SJSA1 (cell line): ENCODE measurements at places on chromosomes 7 and 10. TPM values are rescaled to one million over a fixed set of nuclear protein-coding genes. Genes with fewer than 3 reads are reported as not detected.

DNA sequence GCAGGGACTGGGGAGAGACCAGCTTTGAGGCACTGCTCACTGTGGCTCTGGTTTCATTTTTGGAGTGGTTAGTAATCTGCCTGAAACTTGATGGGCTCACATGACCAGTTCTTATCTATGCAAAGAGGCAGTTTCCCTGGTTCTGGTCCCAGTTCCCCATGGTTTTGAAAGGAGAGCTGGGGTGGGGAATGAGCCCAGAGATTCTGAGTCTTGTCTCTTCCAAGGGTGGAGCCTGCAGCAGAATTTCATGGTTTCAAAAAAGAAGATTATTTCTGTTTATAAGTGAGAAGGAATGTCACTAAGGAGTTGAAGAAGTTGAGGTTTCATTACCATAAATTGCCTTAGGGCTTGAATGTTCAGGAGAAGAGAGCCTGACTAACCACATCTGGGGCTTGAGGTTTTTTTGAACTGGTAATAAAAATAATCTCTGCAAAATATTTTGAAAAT, 190.2 kb upstream of the HABP2 start:
- H3K27me3 ChIP-seq, result no peaks in the 10 kb centered on the region
- H3K4me3 ChIP-seq, result no peak overlapping the region
- peak; percentile 16 for DNase-seq
- H3K36me3 ChIP-seq, result no peaks in the 10 kb centered on the region

DNA sequence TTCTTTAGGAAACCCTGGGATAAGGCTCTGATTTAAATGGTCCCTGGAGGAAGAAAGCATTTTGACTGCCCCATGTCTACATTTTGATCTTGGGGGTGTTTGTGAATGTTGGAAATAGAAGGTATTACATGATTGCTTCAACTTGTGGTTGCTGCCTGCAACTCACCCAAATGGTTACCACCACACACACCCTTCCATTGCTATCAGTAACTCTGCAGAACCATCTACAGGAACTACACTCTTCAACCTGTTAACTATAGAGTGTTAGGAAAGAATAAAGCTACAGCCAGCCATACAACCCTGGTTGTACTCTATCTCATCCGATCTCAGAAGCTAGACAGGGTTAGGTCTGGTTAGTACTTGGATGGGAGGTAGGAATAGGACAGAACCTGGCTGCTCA, 71.2 kb downstream of the APBB1IP start:
- no peaks in the 10 kb centered on the region for H3K27me3 ChIP-seq
- DNase-seq, result no peak
- no peak overlapping the region for H3K4me3 ChIP-seq

- H3K4me1 ChIP-seq, result no peaks in the 10 kb centered on the region
- no peaks in the 10 kb centered on the region for H3K27me3 ChIP-seq
- H3K36me3 ChIP-seq, result no peaks in the 10 kb centered on the region
- no peak overlapping the region for H3K27ac ChIP-seq
- DNase-seq, result no peak
- no peak overlapping the region for H3K4me3 ChIP-seq
Observed at GRCh38 chr7:71982851-71983250, 429.3 kb downstream of the CALN1 start.

GRCh38 chr7:29009947-29010346, 51.8 kb upstream of the TRIL start:
- H3K27me3 ChIP-seq, result no peaks in the 10 kb centered on the region
- H3K4me3 ChIP-seq, result no peak overlapping the region
- no peak overlapping the region for H3K27ac ChIP-seq
- no peaks in the 10 kb centered on the region for H3K36me3 ChIP-seq
- DNase-seq, result peak; percentile 5

DNA sequence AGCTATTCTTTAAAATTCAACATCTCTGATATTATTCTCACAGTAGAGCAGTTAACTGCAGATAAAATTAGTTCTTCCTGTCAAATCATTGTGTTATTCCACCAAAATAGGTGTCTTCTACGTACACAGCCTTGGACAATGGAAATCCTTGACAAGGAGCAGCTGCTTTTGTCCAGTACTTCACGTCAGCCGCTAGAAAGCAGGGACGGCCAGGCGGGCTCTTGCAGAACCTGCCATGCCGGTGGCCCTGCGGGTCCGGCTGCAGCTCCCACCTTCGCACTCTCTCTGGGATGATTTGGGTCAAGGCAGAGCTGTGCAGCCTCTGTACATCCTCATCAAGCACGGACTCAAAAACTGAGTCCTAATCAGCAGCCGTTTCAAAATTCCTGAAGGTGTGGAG, 2.2 kb upstream of the FOXI2 start:
- no peak overlapping the region for H3K4me3 ChIP-seq
- H3K36me3 ChIP-seq, result no peaks in the 10 kb centered on the region
- H3K27me3 ChIP-seq, result peaks cover 39% of the 10 kb centered on the region

DNA sequence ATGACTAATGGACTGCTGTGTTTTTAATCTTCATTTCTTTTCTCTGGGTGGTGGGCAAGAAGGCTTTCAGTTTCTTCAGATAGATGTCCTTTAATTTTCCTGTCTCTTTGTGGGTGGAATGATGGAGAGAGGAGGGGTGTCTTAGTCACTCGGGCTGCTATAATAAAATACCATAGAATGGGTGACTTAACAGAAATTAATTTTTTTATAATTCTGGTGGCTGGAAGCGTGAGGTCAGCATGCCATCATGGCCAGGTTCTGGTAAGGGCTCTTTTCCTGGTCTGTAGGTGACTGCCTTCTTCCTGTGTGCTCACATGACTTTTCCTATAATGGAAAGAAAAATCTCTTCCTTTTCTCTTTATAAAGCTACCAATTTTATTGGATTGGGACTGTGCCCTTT, 6.3 kb downstream of the RSBN1L start:
- H3K27me3 ChIP-seq, result no peaks in the 10 kb centered on the region
- no peak overlapping the region for H3K27ac ChIP-seq
- H3K36me3 ChIP-seq, result 0 out of 2 replicates have a peak, but pooled peaks cover 9% of the 10 kb centered on the region
- no peak overlapping the region for H3K4me3 ChIP-seq

DNA sequence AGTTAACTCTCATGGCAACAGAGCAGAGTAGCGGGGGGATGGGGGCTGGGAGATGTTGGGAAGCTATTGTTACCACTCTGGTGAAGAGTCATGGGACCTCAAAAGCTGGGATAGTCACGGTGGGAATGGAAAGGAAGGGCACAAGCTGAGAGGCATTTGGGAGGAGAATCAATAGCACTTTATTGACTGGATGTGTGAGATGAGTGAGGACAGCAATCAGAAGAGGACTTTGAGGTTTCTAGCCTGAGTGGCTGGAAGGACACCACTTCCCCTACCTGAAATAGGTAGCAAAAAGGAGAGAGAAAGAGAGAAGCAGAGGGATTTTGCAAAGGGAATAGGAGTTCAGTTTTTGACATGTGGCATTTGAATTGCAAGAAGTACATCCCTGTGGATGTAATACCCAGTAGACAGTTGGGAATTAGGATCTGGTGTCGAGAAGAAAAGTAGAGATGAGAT, 27.2 kb downstream of the SCD start:
- H3K4me3 ChIP-seq, result peak overlapping the region; percentile 44
- no peaks in the 10 kb centered on the region for H3K36me3 ChIP-seq
- no peak for DNase-seq
- no peaks in the 10 kb centered on the region; the same call in 1 of the 2 replicates for H3K27me3 ChIP-seq
- peak overlapping the region; percentile 94 for H3K27ac ChIP-seq

- H3K27ac ChIP-seq, result no peak overlapping the region
- no peak for DNase-seq
- H3K4me3 ChIP-seq, result no peak overlapping the region
- peaks cover 14% of the 10 kb centered on the region for H3K36me3 ChIP-seq
- H3K4me1 ChIP-seq, result peaks cover 6% of the 10 kb centered on the region; the same call in 1 of the 2 replicates
Observed at GRCh38 chr7:6487184-6487545, 39.4 kb upstream of the DAGLB start.

DNA sequence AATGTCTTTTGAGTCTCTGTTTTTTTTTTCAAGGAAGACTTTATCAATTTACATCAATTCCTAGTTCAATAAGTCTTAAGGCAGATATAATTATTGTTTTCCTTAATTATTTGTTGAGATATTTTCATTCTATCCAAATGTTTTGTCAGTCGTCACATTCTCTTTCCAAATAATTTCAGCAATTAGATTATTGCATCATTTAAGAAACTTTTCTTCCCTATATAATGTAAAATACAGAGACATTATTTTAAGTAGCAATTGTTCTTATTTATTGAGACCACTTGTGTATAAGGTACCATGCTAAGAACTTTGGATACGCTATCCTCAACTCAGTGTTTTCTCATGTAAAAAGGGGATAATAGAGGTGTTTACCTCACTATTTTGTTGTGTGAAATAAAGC, 38.1 kb upstream of the GNAT3 start:
- no peak for DNase-seq
- no peaks in the 10 kb centered on the region for H3K27me3 ChIP-seq
- H3K36me3 ChIP-seq, result no peaks in the 10 kb centered on the region
- H3K4me1 ChIP-seq, result no peaks in the 10 kb centered on the region
- H3K4me3 ChIP-seq, result no peak overlapping the region

DNA sequence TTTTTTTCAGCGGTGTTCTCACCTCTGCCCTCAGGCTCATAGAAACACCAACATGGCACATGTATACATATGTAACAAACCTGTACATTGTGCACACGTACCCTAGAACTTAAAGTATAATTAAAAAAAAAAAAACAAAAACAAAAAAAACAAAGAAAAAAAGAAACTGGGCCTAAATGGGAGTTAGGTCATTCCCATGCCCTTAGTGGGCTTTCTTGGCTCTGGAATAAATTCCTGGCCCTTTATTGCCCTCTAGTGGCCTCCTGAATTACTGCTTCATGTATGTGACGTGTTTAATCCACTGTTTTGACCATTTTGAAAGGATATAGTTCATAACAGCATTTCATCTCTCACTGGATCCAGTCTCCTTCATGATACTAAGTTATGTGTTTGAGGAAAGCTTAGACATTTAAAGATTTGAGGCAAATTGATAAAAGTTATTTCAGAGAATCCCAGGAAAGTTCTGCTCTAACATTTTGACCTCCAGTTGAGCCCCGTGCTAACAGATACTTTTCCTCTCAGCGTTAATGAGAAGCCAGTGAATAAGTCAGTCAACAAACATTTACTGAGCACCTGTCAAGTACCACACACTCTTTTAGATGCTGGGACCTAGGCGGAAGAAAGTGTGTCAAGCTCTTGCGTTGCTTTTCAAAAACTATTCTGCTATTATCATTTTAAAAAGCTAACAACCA, 54.7 kb upstream of the SYPL1 start:
- no peak overlapping the region for H3K27ac ChIP-seq
- H3K4me1 ChIP-seq, result no peaks in the 10 kb centered on the region
- H3K27me3 ChIP-seq, result 0 out of 2 replicates have a peak, but pooled peaks cover 1% of the 10 kb centered on the region
- no peaks in the 10 kb centered on the region for H3K36me3 ChIP-seq
- no peak overlapping the region for H3K4me3 ChIP-seq

DNA sequence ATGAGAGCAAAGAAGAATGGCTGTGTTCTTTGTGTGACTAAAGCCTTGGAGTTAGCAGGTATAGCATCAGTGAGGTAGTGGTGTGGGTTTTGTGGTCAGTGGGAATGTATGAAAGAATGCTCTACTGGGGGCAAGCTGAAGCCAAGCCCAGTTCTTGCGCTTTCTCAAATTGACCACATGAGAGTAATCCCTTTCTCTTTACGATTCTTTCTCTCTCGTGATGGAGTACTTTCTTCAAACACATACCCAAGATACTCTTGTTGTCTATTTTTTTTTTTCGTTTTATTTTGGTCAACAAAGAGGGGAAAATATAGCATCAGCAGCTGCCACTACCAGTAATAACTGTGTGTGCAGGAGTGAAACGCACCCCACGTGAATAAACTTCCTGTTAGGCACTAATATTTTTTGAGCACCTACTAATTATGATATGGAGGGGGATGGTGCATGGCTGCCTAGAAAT, 8.4 kb upstream of the PANK1 start:
- no peaks in the 10 kb centered on the region for H3K36me3 ChIP-seq
- peaks cover 15% of the 10 kb centered on the region for H3K4me1 ChIP-seq

- peaks cover 16% of the 10 kb centered on the region; the same call in 1 of the 2 replicates for H3K27me3 ChIP-seq
- no peak for DNase-seq
- no peaks in the 10 kb centered on the region; the same call in 1 of the 2 replicates for H3K4me1 ChIP-seq
- H3K36me3 ChIP-seq, result no peaks in the 10 kb centered on the region
Observed at GRCh38 chr7:31190906-31191305, 138.8 kb downstream of the ADCYAP1R1 start.

GRCh38 chr7:99340659-99341058, 15.0 kb downstream of the ARPC1A start:
- H3K4me1 ChIP-seq, result peaks cover 8% of the 10 kb centered on the region; the same call in 1 of the 2 replicates
- DNase-seq, result no peak
- peaks cover 84% of the 10 kb centered on the region for H3K36me3 ChIP-seq
- H3K4me3 ChIP-seq, result no peak overlapping the region

CCDC172 gene
- not detected in 2 replicates for total RNA-seq

SPAM1 gene
- not detected in 2 replicates for total RNA-seq

EVX1 gene
- total RNA-seq, result not detected in 2 replicates

GCK gene
- total RNA-seq, result 0.13 and 1.6 TPM in 2 replicates

CDH23 gene
- 0.16 and 0.37 TPM in 2 replicates for total RNA-seq

OPN1SW gene
- not detected in 2 replicates for total RNA-seq

CHRM2 gene
- 0.13 and 0.24 TPM in 2 replicates for total RNA-seq

VIPR2 gene
- 1.5 TPM in 1 of 2 replicates, not detected in the other for total RNA-seq

C10orf88 gene
- 11.9 and 12.6 TPM in 2 replicates for total RNA-seq
